ENCODE measurements at places on chromosomes 16 and 17.

GRCh38 chr17:74779948-74780400 lies 3.8 kb upstream of the NAT9 start:
- DNase-seq, result peak; percentile 67

GRCh38 chr17:17343160-17343735 lies 40.1 kb downstream of the NT5M start:
- DNase-seq, result no peak

GRCh38 chr17:56206351-56206750 lies 53.1 kb downstream of the ANKFN1 start:
- no peak for DNase-seq

GRCh38 chr17:42311240-42312034 lies 23.1 kb downstream of the STAT5A start:
- no peak for DNase-seq

DNA sequence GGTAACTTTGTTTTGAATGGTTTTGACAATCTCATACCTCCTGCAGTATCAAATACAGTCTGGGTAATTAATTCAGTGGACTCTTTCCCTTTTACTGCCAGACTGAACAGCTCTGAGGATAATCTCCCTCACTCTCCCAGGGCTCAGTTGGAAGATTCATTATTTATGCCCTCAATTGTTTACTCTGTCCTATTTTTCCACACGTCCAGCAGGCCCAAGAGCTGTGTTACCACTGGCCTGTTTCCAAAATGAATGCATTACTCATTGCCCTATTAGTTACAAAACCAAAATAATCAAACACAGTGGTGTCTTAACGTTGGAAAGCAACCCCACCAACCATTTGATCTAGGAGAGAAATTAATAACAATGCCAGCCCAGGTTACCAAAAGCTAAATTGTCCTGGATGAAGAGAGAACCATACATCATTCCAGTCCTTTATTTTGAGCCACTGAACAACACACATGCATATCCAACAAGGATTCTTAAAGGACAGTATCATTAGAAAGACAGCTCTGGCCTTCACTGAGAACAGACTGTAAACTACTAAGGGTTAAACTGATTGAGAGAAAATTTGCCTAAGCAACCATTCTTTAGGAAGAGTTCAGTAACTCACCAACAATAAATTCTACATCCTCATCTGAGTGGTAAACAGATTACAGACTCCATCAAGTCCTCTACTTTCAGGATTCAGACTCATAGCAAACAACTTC lies 34.5 kb downstream of the FAM222B start:
- DNase-seq, result no peak

DNA sequence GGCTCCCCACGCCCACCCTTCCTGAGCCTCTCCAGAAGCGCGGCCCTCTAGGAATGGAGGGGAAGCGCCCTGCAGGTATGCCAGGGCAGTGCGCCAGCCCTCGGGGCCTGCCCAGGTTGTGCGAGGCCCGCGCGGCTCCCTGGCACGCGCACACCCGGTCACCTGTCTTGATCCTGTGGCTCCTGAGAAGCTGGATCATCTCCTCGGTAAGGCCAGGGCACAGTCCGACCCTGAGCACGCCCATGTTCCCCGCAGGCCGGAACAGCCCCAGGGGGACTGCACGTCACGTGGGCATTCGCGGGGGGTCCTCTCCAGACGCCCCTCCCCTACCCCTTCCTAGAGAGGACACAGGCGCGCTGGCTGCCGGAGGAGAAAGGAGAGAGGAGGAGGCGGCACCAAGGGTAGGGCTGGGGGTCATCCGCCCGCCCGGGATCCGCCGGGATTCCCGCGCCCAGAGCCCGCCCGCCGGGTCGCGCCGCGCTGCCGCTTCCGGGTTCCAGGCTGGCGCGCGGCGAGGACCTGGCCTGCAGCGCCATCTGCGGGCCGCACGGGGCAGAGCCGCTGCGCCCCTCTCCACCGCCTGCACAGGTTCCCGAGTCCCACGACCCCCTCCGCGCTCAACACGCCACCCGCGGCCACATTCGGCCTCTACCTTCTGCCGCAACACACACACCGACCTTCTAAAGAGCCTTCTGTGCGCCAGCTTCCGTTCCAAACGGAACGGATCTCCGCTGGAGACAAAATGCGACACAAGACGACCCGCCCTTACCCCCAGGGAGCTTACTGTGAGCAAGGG lies at the start of gene RAD51D:
Gene RAD51D, minus strand, starts transcription at position 491 of the 796 bp plus-strand sequence. Its CDS starts 247 bp downstream, at position 244.
- DNase-seq, result peak; percentile 76

GRCh38 chr16:1548727-1549126 lies 15.3 kb downstream of the TMEM204 start:
- DNase-seq, result no peak

- DNase-seq, result no peak
Observed at GRCh38 chr16:67339453-67339852, 12.8 kb downstream of the LRRC36 start.

GRCh38 chr17:9802697-9803096 lies 11.3 kb upstream of the DHRS7C start:
- no peak for DNase-seq

DNA sequence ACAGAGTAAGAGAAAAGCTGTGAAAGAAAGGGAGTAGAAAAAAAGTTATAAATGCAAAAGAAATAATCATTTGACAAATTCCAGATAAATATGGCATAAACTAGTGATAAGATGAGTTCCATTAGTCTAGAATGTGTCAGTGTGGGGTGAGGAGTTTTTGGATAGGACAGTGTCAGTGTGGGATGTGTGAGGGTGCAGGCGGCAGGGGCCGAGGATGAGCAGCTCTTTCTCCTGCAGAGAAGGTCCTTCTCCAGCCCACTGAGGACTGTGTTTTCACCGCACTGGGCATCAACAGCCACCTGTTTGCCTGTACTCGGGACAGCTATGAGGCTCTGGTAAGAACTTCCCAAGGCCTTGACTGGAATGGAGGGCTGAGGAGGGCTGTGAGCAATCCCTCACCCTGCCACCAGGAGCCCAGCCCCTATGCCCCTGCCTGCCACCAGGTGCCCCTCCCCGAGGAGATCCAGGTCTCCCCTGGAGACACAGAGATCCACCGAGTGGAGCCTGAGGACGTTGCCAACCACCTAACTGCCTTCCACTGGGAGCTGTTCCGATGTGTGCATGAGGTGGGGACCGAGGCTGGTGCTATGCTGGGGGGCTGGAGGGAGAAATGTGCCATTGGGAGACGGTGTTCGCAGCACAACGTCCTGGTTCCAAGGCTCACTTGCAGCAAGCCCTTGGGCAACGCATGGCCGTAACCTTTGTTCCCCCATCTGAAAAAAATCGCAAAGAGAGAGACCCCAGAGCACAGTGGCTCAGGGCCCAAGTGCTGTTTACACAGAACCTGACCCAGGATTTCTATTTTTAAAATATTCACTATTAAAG lies 13.1 kb downstream of the RAPGEFL1 start:
- peak; percentile 20 for DNase-seq

- DNase-seq, result no peak
Observed at GRCh38 chr16:58046936-58047335, 21.4 kb downstream of the MMP15 start.

DNA sequence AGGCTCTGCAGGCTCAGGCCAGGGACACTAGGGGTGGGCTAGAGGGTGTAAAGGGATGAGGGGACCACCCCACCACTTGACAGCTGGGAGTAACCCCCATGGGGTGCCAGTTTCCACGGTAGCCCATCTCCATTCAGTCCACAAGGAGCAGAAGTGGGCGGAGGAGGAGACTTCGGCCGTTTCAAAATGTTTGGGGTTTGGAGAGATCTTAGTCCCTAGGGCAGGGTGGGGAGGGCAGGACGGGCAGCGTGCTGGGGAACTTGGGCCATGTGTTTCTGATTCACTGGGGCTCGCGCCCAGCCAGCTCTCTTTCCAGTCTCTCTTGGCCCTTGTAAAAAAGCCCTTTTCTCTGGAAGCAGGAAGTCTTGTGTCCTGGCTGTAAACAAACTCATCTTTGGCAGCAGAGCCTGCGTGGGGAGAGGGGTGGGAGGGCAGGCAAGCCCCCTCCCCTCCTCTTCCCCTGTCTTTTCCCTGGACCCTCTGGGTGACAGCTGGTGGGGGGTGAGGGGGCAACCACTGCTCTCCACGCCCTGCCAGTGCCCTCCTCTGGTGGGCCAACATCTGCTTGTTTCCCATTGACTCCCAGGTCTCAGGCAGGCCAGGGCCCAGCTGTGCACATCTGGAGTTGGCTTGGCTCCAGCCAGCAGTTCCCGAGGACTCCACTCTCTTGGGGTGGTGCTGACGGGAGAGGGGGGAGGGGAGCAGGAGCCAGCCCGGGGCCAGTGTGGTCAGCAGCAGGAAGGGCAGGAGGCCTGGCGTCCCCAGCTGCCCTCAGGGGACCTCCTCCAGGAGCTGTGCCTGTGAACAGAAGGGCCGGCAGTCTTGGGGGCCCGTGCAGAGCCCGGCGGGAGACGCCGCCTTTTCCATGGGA lies 8.1 kb downstream of the CYGB start:
- DNase-seq, result no peak

GRCh38 chr16:29743827-29744531 lies 1.8 kb downstream of the C16orf54 start:
- DNase-seq, result peak; percentile 37

GRCh38 chr17:79835953-79836509 lies 3.2 kb downstream of the CBX4 start:
- no peak for DNase-seq

- DNase-seq, result peak; percentile 54
Observed at GRCh38 chr17:39822051-39822451, 42.1 kb downstream of the IKZF3 start.

DNA sequence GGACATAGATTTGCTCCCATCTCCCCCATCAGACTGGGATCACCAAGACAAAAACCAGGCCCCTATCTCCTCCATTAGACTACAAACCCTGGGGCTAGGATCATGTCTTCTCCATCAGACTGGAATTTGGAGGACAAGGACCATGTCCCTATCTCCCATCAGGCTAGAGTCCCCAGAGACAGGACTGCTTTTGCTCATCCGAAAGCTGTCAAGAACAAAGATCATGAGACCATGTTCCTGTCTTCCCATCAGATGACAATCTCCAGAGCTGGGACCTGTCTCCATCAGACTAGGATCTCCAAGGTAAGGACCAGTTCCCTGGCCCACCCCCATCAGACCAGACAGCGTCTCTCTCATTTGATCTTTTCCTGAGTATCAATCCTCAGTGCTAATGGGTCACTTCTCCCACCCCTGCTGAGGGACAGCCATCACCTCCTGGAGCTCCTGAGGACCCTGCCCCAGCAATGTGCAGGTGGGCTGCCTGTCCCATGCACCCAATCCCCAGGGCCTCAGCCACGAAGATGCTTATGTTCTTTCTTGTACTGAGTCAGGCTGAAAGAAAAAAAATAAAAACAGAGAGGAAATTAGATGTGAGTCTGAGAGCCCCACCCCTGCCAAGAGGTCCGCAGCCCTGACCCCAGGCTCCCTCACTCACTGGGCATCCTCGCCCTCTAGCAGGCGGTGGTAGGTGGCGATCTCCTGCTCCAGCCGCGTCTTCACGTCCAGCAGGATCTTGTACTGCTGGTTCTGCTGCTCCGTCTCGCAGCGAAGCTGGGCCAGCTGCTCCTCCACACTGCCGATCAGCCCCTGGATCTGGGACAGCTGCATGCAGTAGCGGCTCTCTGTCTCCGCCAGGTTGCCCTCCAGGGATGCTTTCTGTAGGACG lies 90.3 kb downstream of the GOSR1 start:
- no peak for DNase-seq

DNA sequence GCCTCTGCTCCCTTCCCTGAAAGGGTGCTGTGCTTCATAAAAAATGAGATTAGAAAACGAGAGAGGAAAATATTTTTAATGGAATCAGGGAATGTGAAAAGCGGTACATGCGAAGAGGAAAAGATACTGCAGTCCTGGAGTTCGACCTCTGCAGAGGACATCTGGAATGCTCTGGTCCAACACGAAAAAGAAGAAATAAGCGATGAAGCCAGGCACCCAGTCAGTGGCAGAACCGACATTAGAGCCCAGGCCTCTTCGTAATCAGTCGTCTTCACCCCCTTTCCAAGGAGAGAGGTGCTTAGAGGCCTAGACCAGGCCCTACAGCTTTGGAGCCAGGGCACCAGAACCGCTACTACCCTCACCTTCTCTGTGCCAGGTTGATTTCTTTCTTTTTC lies 459 bp upstream of the MARCHF10 start:
- DNase-seq, result no peak

GRCh38 chr17:7072406-7072805 lies 7.6 kb downstream of the CLEC10A start:
- DNase-seq, result no peak

GRCh38 chr16:59854846-59855439 lies 1120.8 kb upstream of the GOT2 start:
- no peak for DNase-seq

DNA sequence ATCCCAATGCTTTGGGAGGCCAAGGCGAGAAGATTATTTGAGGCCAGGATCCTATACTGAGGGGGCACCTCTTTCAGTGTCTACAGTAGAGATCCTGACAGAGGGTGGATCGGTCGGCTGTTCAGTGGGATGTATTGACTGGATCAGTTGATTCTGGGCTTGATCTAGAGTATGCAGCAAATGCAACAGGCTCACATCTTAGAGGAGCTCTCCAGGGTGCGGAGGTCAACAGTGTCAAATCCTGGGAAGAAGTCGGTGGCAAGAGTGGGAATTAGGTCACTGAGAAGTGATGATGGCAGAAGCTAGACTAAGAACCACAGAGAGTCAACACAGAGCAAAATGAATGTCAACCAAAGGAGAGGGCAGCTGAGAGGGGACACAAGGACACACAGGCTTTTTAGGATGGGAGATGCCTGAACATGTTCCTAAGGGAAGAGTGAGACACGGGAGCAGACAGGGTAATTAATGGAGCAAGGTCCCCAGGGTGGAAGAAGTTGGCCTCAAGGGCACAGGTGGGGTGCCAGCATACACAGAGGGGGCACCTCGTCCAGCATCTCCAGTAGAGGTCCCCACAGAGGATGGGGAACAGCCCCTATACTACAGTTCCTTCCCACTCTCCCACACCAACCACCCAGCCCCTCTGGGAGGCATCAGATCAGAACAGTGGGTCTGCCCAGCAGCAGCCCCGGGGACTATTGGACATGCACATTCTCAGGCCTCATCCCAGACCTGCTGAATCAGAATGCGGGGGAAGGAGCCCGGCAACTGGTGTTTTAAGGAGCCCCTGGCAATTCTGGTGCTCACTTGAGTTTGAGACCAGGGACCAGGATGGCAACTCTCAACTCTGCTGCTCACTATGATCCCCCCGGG lies 10.0 kb upstream of the CYTH1 start:
- no peak for DNase-seq

- DNase-seq, result no peak
Observed at GRCh38 chr16:57335366-57335765, 23.2 kb upstream of the CCL22 start.

DNA sequence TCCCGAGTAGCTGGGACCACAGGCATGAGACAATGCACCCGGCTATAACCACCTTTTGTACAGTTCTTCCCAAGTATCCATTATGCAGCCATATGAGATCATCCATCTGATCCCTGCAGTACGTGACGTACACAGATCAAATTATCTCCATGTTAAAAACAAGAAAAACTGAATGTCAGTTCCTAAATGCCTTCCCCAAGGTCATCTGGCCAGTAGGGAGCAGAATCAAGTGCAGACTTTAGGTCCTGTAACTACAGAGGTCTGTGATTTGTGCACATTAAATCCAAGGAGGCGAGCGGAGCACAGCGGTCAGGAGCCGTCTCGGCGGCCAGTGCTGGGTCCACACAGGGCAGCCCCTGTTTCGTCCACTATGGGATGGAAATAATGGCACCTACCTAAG lies 23.7 kb downstream of the ZCCHC14 start:
- DNase-seq, result no peak

Data from stimulated activated CD4-positive, alpha-beta T cell treated with anti-CD3 and anti-CD28 coated beads, Interleukin-4, amount 100 ng/mL, for 24 hours (primary cell).